ENCODE measurements at places on chromosomes 2 and 18.

DNA sequence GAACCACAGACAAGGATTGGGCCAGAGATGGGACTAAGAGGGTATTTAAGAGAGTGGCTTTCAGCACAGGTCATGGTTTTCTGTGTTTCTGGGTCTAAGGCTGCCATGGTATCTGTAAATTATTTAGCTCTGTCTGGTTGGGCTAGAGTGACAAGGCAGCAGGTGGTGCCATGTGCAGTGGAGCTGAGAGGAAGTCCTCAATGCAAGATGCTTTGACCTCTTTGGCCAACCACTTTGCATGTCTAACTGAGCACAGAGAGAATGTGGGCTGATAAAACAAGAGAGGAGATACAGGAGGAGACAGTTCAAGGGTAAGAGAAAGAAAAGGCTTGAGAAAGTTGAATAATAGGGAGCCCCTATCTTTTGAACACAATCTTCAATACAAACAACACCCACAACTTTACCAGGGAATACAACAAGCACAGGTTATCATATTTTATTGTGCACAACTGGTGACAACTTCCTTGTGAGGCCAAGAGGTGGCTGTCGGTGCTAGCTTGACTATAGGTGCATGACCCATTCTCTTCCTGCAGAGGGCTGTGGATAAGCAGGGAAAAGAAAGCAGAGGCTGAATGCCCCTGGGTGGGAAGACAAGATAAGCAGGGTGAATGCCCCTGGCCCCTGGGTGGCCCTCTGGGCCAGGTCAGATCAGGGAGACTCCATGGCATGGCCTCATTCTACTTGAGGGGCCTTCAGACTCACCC is 12.3 kb downstream of the FLACC1 start:
- no peak for DNase-seq

DNA sequence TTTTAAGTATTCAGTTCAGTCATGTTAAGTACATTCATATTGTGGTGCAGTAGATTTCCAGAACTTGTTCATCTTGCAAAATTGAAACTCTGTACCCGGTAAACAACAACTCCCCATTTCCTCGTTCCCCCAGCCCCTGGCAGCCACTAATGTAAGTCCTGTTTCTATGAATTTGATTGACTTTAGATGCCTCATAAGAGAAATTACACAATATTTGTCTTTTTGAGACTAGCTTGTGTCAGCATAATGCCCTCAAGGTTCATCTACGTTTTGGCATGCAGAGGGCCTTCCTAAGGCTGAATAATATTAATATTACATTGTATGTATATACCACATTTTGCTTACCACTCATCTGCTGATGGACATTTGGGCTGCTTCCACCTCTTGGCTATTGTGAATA is 30.9 kb downstream of the METTL21A start:
- DNase-seq = no peak

DNA sequence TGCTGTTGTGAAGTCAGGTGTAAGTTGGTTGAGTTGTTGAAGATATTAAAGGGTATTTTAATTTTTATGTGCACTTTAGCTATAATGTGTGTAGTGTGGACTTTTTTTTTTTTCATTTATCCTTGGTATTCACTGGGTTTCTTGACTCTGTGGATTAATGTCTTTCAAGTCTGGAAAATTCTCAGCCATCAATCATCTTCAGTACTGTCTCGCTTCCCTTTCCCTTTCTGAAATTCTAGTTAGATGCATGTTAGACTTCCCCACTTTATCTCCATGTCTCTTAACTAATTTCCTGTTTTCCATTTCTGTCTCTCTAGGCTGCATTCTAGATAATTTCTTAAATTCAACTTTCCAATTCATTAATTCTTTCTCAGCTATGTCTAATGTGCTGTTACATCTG is 247.7 kb upstream of the REV1 start:
- no peak for DNase-seq

DNA sequence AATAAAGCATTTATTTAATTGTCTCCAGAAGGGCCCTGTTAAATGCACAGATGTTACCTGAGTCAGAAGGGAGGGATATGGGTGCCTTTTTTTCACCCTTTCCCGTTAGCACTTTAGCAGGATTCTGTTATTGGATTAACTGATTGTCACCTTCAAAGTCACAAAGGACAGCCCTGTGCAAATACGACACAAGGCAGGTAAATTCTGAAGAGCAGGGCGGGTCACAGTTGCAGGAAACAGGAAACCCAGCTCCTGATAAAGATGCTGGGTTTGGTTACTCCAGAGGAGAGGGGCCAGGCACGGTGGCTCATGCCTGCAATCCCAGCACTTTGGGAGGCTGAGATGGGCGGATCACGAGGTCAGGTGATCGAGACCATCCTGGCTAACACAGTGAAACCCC is 11.4 kb upstream of the PKDCC start:
- no peak for DNase-seq

DNA sequence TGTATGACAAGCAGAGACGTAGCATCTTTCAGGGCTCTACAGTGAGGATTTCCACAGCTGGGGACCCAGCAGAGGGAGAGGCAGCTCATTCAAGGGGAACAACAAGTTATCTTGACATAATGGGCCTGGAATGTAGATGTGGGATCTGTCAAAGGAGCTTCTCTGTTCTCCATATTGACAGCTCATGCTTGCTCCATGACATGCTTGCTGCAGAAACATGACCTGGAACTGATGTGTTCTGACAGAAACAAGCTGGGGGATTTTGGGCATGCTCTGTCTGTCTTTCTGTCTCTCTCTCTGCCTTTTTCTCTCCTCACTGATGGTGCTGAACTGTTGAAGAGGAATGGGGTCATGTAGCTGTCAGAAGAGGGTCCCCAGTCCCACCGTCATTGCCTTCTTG is 79.6 kb downstream of the MMADHC start:
- DNase-seq = no peak

DNA sequence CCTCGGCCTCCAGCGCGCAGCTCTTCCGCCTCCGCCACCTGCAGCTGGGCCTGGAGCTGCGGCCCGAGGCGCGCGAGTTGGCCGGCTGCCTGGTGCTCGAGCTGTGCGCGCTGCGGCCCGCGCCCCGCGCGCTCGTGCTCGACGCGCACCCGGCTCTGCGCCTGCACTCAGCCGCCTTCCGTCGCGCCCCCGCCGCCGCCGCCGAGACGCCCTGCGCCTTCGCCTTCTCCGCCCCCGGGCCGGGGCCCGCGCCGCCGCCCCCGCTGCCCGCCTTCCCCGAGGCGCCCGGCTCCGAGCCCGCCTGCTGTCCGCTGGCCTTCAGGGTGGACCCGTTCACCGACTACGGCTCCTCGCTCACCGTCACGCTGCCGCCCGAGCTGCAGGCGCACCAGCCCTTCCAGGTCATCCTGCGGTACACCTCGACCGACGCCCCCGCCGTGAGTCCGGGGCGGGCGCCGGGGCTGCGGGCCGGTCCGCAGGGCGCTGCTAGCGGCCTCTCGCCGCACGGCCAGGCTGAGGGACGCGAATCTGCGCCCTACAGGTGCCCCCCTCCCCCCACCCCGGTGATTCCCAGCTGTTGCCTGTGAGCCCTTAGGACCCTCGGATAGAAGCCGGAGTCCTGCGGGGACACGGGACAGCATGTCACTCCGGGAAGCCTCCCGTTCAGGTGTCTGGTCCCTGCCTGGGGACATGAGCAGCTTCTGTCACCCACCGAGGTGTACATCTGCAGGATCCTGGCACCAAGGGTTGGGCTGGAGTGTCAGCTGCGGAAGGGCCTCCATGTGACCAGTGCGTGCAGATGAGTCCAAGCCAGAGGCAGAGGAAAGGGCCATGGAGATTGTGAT is 616 bp downstream of the RNPEPL1 start:
- peak; percentile 41 for DNase-seq

DNA sequence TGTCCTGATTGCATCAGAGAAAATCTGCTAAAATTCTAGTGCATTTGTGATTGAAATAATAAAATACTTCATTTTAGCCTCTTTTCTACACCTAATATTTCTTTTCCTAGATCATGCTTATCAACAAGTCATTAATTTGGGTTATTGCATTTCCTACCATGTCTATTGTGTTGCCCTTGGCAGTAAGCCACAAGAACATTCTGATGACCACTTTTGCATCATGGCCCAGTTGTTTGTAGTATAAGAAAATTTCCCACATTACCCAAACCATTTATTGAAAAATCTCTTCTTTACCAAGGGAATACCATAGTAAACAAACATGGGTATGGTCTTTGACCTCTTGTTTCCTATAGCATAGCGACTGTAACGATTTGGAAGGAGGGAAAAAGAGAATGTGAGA is 76.3 kb downstream of the R3HDM1 start:
- no peak for DNase-seq

GRCh38 chr2:136985044-136985443 is 219.7 kb downstream of the THSD7B start:
- no peak for DNase-seq

DNA sequence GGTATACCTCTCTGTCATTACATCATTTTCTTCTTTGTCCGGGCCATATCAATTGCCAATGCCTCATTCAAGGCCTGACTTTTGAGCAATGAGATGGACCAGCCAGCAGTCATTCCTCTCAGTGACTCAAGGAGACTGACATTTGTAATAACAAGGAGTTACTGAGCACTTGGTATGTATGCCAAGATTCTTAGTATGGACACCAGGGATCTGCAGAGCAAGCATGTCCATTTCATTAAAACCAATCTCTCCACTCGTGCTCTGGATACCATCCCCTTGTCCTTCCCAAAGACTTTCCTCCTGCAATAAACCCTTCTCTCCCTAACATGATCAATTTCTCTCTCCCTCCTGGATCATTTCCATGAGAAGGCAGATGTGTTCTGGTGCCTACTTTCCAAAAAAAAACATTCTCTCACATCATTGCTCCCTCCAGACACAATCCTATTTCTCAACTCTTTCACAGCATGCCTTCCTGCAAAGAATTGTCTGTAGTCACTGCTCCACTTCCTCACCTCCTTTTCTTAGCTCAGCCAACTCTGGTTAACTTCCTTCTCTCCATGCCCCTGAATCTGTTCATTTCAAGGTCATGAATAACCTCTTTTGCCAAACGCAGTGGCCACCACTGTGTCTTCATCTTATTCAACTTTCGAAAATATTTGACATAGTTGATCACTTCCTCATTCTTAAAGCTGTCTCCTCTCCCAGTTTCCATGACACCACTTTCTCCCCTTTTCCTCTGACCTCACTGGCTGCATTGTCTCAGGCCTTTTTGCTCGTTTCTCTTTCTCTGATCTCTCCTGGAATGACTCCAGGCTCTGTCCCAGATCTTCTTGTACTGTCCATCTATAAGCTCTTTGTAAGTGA is 102.8 kb upstream of the CYP1B1 start:
- no peak for DNase-seq

GRCh38 chr18:63882333-63883141 is 5.0 kb upstream of the SERPINB2 start:
- DNase-seq = no peak

DNA sequence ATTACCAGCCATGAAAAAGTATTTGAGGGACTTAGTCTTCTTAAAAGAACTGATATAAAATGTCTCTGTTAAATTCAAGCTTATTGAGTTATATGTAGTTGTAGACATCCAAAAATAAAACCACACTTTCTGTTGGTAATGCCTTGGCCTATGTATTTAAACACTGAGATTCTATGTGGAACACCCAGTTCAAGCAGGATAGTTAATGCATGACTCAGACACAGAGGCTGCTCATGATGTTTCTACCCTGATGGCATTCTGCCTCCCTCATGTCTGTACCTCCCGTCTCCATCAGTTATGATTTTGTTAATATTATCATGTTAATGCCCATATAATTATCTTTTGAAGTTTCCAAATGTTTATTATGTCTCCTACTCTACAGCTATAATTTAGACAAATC is 164.5 kb downstream of the XIRP2 start:
- no peak for DNase-seq

- DNase-seq = no peak
Observed at GRCh38 chr18:74478880-74479279, 17.3 kb upstream of the CNDP2 start.

DNA sequence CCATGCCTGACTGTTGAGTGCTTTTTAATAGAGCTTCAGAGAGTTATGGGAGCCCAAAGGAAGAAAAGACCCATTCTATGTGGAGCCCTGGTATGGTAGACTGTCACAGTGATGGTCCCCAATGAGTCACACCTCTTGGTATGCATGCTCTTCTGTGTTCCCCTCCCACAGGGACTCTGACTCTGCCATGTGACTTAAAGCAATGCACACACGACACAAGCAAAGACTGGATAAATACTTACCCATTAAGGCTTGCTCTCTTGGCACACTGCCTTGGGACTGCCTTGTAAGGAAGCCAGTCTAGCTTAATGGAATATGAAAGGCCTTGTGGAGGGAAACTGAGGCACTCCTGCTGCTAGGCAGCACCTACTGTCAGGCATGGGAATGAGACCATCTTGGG is 16.7 kb upstream of the DTNB start:
- DNase-seq = peak; percentile 19

DNA sequence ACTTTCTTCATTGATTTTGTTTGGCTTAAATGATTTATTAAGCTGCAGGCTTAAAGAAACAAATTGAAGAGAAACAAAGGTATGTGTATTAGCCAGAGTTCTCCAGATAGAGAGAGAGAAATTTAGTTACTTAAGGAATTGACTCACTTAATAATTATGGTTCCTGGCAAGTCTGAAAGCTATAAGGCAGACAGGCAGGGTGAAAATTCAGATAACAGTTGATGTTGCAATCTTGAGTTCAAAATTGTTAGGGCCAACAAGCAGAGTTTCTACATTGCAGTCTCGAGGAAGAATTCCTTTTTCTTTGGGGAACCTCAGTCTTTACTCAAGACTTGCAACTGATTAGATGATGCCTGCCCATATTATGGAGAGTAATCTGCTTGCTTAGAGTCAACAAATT is 593.5 kb downstream of the ADCYAP1 start:
- DNase-seq = no peak

GRCh38 chr2:203591642-203592041 is 56.5 kb upstream of the RAPH1 start:
- no peak for DNase-seq

DNA sequence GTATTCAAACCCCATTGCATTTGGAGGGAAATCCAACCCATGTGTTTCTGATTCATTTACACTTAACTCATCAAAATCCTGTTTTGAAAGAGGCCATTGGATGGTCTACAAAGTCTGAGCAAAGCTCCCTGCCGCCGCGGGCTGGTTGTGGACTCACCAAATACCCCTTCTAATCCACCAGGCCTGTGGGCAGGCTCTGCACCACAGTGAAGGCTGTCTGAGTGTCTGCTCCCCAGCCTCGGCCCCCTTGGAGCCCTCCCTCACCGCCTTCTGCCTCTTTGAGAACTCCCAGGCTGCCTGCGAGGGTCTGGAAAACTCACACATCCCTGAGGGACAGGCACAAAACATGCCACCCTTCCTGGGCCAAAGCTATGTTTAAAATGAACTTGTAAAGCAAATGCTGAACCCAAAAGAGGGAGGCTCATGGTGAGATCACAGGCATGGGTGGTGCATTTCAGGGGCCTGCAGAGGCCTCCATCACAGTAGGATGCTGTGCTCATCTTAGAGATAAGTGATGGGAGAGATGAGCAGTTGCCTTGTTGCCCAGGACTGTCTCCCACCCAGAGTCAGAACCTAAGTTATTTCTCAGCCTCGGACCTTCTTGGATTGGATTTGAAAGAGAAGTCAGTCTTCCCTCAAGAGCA is 225.0 kb downstream of the CYP26B1 start:
- no peak for DNase-seq

- no peak for DNase-seq
Observed at GRCh38 chr2:46446871-46447568, 32.3 kb upstream of the TMEM247 start.

Data from tibial artery (tissue), 4 donors.